Bladder microvascular endothelial cell (primary cell): ENCODE measurements at places on chromosomes 7 and 10. TPM values are rescaled to one million over a fixed set of nuclear protein-coding genes. Genes with fewer than 3 reads are reported as not detected.

TSPAN12 gene
- 18.8 and 61.3 TPM in 2 replicates for total RNA-seq

ASB4 gene
- total RNA-seq = not detected in 2 replicates

DENND11 gene
- total RNA-seq = 28.8 and 161 TPM in 2 replicates

SVOPL gene
- not detected in 2 replicates for total RNA-seq

ZNF511 gene
- total RNA-seq = 17.3 and 20.9 TPM in 2 replicates

GPNMB gene
- total RNA-seq = 0.31 and 0.32 TPM in 2 replicates

FXYD4 gene
- not detected in 2 replicates for total RNA-seq

ANKRD22 gene
- total RNA-seq = not detected in 2 replicates

PCLO gene
- total RNA-seq = 0.32 and 4.5 TPM in 2 replicates

NPY4R gene
- total RNA-seq = not detected in 2 replicates

HGF gene
- total RNA-seq = 0.82 and 1.6 TPM in 2 replicates

KIAA1217 gene
- total RNA-seq = 12.3 and 28.7 TPM in 2 replicates

CRYGN gene
- not detected in 2 replicates for total RNA-seq

MYH16 gene
- total RNA-seq = 0.13 and 0.16 TPM in 2 replicates

RBP3 gene
- not detected in 2 replicates for total RNA-seq

MALRD1 gene
- total RNA-seq = not detected in 2 replicates

PNLIPRP3 gene
- total RNA-seq = not detected in 2 replicates

INA gene
- total RNA-seq = under 0.01 and 0.06 TPM in 2 replicates

TMEM196 gene
- not detected in 2 replicates for total RNA-seq

STK32C gene
- total RNA-seq = 8.6 and 9.9 TPM in 2 replicates

SUV39H2 gene
- 14.4 and 16.9 TPM in 2 replicates for total RNA-seq

WNT16 gene
- total RNA-seq = not detected in 2 replicates

PRSS37 gene
- total RNA-seq = not detected in 2 replicates
